Common myeloid progenitor, CD34-positive (primary cell): ENCODE measurements at places on chromosomes 6 and 20.

- DNase-seq: no peak
Measured at GRCh38 chr20:22584522-22584921, at the start of gene FOXA2. Gene FOXA2 (minus strand): TSS chr20:22584572. CDS start chr20:22584278, 294 bp downstream.

GRCh38 chr6:134245041-134245440 lies 72.9 kb downstream of the SGK1 start:
- no peak for DNase-seq

GRCh38 chr20:62269871-62270270 lies 31.6 kb downstream of the OSBPL2 start:
- no peak for DNase-seq

DNA sequence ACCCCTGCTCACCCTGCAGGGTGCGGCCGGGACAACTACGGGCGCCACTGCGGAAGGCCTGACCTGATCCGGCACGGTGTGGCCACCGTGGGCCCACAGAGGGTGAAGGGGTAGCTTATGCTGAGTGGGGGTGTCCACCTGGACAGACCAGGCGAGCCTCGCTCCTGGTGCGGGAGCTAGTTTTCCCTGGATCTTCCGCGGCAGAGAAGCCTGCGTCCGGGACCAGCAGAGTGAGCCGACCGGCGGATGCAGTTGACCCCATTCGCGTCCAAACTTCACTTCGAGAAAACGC lies 38.2 kb downstream of the NCR2 start:
- no peak for DNase-seq

- DNase-seq: no peak
Measured at GRCh38 chr6:53845280-53846195, 50.7 kb downstream of the LRRC1 start.

DNA sequence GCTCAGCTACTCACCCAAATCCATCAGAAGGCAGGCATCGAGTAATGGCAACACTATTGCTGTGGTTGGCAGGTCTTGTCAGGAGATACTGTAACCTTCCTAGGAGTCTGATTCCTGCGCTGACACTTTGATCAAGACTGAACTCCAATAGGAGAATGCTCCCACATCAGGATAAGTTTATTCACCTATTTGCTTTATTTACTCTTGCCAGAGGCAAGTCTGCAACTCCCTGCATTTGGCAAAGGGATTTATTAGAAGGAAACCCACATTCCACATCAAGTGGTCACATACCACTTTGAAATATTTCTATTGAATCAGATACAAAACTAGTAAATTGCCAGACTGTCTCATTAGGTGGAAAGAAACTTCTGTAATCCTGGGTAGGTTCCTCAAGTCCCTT lies 43.5 kb downstream of the ZFAND3 start:
- DNase-seq: no peak

- peak; percentile 36 for DNase-seq
Measured at GRCh38 chr20:58870293-58871014, 17.9 kb downstream of the GNAS start.

DNA sequence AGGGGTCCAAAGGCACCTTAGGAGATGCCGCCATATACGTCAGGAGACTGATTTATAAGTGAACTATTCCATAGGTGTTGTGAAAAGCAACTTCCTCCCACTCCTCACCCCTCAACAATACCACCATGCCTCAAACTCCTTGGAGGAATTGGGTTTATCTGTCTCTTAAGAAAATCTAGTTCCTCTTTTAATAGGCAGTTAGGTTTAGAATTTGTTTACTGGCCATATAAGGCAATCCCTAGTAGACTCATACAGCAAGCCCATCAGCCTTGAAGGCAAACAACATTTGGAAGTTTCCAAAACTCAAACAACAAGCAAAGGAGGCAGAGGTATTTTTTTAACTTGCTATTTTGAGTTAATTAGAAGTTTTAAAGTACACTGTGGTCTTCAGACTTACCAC lies 66.1 kb downstream of the PRND start:
- no peak for DNase-seq

DNA sequence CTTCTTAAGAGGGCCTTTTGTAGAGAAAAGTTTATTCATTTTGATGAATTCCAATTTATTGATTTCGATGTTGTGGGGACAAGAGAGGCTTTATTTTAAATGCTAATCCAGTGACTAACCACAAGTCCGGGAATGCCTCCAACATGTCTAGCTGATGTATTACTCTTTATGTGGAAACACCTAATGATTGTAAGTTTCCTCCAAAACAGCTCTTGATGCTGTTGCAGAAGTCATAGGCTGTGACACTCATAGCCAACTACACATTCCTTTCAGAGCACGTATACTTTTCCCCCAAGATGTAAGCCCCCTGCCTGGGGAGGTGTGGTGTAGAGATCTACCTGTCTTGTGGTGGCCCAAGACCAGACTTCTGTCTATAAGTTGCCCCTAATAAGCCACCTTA lies 61.3 kb upstream of the RNF24 start:
- DNase-seq: no peak

DNA sequence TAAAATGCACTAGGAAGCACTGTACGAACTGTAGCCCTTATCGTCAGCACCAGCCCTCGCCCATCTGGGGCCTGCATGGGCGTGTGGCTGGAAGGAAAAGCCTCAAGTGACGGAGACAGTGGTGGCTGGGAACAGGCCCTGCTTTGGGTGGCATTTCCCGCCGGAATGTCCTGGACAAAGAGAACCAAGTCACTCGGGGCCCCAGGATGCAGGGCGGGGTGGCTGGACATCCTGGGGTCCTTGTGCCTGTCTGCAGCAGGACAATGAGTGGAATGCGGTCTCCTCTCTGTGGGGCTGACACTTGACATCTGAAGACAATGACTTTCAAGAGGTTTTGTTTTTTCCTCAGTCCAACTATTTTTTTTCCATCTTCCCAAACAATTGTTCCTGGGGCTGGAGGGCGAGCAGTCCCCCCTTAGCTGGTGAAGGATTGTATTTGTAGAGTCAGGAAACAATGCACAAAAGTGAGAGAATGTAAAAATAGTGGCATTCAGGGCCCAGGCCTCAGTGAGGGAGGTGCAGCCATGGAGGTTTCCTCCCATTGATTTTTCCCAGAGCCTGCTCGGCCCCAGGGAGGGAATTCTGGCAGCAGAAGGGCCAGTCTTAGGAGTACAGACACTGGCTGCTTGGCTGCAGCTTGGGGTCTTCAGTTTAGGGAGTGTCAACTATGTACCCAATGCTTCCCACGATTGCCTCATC lies 64.4 kb downstream of the PREX1 start:
- no peak for DNase-seq

DNA sequence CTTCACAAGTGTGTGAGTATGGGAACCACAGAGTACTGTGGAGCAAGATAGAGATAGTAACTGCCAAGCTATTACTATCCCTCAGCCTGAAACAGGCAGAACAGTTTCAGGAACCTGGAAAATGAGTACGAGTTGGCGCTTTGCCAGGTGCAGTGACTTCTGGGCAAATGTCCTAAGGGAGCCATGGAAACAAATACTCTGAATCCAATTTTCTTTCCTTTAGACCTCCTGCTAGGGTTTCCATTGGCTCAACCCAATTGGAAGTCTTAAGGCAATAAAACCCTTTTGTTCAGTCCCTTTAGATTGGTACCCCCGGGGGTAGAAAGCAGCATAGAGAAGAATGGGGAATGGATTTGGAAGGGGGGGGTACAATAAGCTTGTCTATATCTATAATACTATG lies 205.0 kb upstream of the EPHA7 start:
- no peak for DNase-seq

GRCh38 chr20:22690616-22691179 lies 106.3 kb upstream of the FOXA2 start:
- no peak for DNase-seq

GRCh38 chr6:91243436-91243835 lies 656.6 kb upstream of the MAP3K7 start:
- DNase-seq: no peak

DNA sequence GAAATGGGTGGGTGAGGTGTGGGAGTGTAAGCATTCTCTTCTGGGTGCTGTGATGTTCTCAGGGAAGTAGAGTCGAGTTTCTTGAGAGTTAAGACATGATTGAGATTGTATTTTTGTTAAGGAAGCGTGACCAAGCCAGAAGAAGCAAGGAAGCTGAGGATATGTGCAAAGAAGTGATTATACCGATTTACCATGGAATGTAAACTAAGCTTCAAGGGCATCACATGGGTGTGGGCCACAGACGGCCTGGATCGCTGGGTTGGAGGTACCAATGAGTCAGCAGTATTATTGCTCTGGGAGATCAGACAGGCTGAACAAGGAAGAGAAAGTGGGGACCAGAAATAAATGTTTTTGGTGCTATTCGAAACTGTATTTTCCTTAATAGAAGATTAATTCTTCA lies 184.1 kb upstream of the GMDS start:
- no peak for DNase-seq

- no peak for DNase-seq
Measured at GRCh38 chr6:69289689-69290495, 506.9 kb downstream of the LMBRD1 start.

- DNase-seq: peak; percentile 31
Measured at GRCh38 chr6:144659202-144660182, 374.4 kb downstream of the UTRN start.

GRCh38 chr6:95203153-95203754 lies 374.1 kb upstream of the MANEA start:
- peak; percentile 3 for DNase-seq

DNA sequence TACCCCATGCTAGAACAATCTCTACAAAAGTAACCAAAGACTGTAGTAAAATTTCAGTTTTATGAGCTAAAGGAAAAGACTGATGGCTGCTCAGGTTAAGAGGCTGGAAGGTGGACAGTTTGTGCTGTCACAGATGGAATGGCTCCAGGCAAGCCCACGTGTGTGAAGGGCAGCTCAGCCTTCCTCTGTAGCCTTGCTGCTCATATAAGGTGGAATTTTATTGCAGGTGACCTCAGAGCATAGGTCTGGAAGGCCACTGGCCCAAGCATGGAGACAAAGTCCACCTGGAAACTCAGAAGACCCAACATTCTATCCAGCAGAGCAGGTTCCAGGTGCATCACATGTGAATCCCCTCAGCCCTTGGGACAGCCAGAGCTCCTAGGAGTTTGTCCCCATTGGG lies 53.6 kb downstream of the KAT14 start:
- DNase-seq: no peak

GRCh38 chr6:90384720-90385119 lies 88.1 kb upstream of the BACH2 start:
- DNase-seq: no peak

GRCh38 chr20:53853111-53853713 lies 217.2 kb downstream of the BCAS1 start:
- DNase-seq: no peak

DNA sequence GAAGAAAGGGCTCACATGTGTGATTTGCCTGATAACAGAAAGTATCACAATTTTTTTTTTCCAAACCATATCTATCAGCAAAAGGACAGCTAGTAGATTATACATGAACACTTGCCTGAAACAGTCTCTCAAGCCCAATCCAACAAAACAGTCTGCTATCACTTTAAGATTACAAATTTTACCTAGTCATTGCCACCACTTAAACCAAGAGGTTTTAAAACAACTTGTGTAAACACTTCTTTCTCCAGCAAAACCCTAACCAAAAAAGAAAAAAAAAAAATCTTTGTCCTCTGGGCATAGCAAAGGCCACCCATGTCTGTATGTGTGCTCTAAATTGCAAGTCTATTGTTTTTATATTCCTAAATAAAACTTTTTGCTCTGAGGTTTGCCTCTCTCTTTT lies 1568.4 kb downstream of the GRIK2 start:
- no peak for DNase-seq

- DNase-seq: no peak
Measured at GRCh38 chr6:73639040-73639439, 14.8 kb downstream of the SLC17A5 start.

DNA sequence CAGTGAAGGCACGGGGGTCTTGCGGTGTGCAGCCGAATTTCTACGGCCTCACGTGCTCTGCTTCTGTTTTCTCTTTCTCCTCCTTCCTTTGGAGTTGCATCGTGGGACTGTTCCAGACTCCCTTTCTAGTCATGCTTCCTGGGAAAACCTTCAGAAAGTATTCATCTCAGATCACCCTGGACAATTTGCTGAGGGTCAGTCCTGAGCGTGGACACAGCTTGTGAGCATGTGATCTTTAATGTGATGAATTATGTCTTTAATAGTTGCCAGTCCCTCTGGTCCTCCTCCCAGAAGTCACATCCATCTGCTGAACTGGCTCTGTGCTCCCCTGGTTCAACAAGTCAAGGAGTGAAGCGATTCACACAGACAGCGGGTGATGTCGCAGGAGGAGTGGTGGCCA lies 145.0 kb upstream of the PDE10A start:
- DNase-seq: no peak

GRCh38 chr6:131013495-131013894 lies 49.5 kb downstream of the EPB41L2 start:
- peak; percentile 43 for DNase-seq

DNA sequence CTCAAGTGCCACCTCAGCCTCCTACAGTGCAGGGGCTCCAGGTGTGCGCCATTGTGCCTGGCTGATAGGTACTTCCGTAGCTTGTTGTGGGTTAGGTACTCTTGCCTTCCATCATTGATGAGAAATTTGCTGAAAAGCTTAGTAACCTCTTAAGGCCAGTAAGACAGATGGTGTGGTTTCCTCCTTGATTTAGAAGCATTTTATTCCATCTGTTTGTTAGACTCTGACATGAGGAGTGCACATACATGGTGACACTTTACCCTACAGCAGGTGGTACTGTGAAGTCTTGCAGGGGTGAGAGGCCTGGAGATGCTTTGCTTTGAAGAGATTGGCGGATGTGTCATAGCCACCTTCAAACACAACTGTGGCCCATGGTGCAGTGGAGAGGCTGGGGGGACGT lies 14.8 kb upstream of the MTG2 start:
- no peak for DNase-seq

DNA sequence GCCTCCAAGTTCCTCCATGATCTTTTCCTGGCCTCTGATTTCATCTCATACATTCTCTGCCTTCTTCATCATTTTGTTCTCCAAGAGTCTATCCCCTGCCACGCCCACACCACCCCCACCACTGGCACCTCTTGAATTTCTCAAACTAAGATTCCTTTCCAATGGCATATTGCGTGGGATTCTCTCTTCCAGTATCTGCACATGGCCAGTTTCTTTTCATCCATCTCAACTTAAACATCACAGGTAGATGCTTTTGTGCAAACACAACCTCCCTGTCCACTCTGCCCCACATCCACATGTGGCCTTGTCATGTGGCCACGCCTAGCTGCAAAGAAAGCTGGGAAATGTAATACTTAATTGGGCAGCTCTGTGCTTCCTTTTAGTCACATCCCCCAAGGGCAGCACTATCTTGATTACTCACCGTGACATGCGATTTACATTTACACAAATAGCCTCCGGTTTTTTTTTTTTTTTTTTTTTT lies 33.4 kb upstream of the ZMYND8 start:
- DNase-seq: no peak

- peak; percentile 45 for DNase-seq
Measured at GRCh38 chr6:143513410-143513809, 1.9 kb upstream of the FUCA2 start.

GRCh38 chr6:169972101-169972651 lies 220.8 kb downstream of the ERMARD start:
- DNase-seq: no peak

- DNase-seq: no peak
Measured at GRCh38 chr20:51363813-51364212, 178.7 kb downstream of the NFATC2 start.

DNA sequence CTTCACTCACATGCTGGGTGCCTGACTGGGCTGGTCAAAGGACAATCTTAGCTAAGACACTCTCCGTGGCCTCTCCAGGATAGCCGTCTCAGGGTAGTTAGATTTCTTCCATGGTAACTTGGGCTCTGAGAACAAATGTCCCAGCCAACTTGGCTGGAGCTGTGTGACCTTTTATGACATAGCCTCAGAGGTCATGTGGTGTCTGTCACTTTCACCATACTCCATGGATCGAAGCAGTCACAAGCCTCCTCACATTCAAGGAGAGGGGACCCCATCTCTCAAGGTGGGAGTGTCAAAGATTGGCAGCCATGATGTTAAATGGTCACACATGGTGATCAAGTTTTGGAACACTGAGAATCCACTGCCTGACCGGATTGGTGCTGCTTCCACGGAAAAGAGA lies 190.9 kb upstream of the SUPT3H start:
- no peak for DNase-seq
